H7 (cell line): ENCODE measurements at places on chromosomes 16 and 17. TPM values are rescaled to one million over a fixed set of nuclear protein-coding genes. Genes with fewer than 3 reads are reported as not detected.

GRCh38 chr17:8320990-8321389 is 10.9 kb downstream of the ARHGEF15 start:
- peak; percentile 66 for DNase-seq

DNA sequence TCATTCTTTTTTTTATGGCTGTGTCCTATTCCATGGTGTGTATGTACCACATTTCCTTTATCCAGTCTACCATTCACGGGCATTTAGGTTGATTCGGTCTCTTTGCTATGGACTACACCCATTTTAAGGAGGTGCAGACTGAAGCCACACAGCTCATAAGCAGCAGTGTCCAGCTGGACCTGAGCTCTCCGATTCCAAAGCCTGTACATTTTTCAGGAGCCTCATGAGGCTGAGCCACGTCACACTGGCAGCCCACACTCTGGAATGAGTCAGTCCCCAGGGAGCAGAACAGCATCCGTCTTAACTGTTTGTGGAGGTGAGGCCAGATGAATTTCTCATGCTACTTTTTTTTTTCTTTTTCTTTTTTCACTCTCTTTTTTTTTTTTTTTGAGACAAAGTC is 116.1 kb downstream of the C16orf95 start:
- DNase-seq: no peak

DNA sequence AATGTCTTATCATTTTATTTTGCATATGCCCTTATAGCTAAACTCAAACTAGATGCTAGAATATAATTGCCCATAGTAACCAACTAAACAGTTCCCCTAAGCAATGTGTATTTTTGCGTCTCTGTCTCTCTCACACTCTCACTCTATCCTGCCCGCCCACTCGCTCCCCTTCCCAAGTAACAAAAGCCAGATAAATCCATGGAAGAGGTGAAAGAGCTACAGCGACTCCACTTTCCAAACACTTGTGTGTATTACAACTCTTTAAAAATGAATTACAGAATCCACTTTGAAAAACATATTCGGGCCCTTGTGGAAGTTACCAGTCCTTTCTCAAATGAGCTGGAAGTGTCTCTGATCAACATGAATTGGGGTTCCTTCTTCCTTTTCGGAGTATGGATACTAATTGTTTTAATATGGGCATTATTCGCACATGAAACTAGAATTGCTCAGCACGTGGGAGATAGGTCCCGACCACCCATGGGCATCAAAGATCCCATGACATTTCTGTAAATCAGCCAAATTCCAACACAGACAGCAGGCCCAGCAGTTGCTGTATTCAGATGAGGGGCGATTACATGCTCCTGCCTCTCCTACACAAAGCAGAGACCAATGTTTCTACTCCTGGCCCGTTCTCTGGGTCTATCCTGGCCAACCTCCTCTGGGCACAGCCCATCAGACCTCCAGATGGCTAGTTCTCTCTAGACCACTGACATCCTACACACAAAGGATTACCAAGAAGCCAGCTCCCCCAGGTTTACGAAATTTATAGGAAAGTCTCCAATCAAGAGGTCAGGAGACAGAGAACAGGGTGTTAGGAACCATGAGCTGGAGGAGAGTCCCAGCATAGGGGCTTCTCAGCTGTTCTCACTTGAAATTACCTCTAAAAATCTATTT is 121.5 kb downstream of the ZFHX3 start:
- DNase-seq: no peak

- DNase-seq: no peak
Observed at GRCh38 chr17:20074489-20074888, 65.3 kb downstream of the SPECC1 start.

GRCh38 chr16:29784157-29784556 is 6.1 kb downstream of the ZG16 start:
- DNase-seq: no peak

DNA sequence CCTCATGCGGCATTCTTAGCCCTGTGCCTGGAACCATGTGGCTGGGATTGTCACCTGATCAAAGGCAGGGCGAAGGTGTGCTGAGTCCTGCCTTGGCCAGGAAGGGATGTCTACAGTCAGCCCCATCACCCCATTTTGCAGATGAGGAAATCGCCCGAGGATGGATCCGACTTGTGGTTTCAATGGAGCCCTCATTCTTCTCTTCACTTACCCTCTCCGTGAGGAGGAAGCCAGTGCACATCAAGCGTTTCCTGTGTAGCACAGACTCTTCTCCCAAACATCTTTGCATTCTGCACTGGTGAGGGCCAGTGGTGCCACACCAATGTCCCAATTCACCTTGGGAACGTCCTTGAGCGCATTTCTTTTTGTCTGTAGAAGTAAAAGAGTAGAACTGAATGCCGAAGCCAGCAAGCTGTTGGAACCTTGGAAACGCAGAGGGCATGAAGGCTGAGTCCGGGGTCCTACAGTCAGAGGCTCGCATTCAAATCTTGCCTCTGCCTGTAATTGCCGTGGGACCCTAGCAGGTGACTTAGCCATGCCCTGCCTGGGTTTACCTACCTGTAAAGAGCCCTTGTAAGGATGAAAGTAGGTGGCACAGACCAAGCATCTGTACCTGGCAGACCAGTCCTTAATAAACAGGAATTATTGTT is 85.4 kb downstream of the IRF8 start:
- DNase-seq: no peak

DNA sequence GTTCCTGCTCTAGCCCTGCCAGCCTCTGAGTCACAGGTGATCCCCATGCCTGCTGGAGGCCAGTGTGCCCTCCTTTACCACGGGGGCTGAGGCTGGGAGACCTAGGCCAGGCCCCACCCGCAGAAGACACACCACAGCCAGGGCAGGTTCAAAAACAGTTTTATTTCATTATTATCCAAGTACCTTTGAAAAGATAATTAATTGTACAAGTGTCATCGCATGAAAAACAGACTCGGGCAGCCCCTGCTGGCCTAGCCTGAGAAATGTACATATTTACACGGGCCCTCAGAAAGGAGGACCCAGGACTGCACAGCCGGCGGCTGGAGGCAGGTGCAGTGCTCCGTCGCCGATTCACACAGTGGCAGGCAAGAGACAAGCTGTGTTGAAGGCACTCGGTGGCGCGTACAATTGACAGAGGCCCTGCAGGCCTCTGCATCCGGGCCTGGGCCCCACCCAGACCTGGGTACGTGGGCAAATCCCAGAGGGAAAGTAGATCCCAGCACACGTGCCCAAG is 4.4 kb downstream of the PDIA2 start:
- DNase-seq: no peak

GRCh38 chr17:59863616-59864015 is 29.1 kb downstream of the TUBD1 start:
- no peak for DNase-seq

DNA sequence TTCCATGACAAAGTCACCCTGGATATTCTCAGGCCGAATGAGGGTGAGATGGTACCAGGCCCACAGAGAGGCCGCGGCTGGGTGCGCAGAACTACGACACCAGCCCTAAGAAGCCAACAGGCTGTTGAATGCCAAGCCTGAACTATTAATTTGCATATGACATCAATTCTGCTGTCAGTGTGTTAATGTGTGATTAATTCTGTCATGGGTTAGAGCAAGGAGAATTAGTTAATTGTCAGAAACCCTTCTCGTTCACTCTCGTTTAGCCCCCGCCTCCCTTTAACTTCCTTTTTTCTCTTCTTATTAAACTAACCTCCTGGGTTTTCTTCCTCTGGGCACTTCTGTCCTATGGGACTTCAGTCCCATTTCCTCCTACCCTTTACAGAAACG is 123.4 kb downstream of the ZFHX3 start:
- DNase-seq: no peak

- DNase-seq: peak; percentile 22
Observed at GRCh38 chr17:50465635-50466034, 3.0 kb downstream of the CHAD start.

DNA sequence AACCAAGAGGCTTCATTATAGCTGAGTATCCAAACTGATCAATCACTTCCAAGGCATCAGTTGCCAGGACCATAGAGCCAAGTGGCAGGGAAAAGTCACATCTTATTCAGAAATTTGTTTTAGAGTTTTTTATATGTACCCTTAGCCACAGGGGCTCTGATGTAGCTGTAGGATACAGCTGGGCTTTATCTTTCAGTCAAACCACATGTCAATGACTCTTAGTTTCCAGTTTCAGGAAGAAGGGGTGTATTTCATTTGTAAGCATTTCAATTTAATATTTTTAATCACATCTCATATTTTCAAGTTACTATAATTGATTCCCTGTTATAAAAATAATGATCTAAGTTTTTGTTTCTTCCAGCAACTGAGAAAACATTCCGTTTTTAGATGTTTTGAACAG is 2.9 kb upstream of the FLCN start:
- DNase-seq: no peak

- no peak for DNase-seq
Observed at GRCh38 chr17:76011951-76012350, 11.3 kb downstream of the CDK3 start.

GRCh38 chr16:21618281-21618680 is 18.9 kb downstream of the METTL9 start:
- DNase-seq: no peak

DNA sequence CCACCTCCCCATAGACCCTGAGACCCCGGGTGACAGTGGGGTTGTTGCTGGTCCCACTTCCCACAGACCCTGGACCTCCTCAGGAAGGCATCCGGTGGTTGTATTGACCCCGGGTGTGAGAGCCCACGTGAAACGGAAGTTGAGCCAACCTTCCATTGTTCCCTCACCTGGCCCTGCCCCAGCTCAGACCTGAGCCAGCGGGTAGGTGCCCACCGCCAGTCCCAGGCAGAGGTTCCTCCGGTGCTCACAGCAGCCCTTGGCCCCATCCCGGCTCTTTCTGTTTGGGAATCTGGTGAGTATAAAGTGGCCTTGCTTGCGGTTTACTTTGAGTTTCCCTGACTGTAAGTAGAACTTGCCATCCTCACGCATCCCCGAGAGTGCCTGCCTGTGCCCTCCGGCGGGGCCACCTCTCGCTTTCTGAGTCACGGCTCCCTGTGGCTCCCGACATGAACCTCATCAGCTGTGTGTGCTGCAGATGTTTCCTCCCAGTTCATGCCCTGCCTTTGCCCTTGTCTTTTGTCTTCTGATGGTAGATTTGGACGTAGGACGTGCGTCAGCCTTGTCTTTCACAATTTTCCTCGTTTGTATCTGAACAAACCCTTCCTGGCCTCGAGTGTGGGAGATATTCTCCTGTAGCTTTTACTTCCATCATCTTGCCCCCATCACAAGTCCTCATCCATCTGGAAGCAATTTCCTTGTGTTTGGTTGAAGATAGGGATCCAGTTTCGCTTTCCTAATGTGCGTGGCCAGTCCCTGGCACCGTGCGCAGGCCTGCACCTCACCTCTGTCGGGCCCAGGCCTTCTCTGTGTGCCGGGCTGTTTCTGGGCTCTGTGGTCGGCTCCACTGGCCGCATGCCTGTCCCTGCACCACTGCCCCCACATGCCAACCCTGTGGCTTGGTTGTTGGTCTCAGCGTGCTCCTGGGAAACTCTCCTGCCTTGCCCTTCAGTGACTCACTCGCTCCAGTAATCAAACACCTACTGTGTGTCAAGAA is 76.0 kb downstream of the METRNL start:
- no peak for DNase-seq

DNA sequence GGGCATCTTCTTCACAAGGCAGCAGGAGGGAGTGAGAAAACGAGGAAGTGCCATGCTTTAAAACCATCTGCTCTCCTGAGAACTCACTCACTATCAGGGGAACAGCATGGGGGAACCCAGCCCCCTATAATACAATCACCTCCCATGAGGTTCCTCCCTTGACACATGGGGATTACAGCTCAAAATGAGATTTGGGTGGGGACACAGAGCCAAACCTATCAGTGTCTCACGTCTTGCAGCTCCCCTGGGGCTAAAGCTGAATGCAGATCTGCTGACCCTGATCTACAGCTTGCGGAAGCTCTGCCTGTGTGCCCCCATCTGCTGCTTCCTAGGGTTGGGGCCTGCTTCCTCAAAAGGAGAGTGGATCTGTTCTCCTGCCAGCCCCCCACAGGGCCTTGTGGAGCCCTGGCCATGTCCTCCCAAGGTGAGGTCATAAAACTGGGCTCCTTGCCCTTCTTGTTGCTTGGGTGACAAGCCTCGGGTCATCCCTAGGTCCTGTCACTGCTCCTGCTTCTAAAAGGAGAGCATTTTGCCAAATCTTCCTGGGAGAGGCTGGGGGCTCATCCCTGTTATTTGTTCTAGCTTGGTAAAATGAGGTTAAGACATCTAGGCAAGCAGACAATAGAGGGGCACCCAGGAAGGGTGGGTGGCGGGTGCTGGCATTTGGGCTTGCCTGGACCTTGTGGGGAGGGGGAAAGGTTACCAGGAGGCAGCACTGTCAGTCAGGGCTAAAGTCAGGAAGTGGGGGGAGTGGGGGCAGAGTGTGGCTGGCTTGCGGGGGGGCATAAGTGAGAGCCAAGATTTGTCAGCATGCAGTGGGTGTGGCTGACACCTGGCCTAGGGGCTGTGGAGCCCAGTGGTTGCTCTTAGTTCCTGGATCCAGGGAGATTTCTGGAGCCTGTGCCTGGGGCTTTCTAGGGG is 16.0 kb downstream of the KRT33A start:
- no peak for DNase-seq

DNA sequence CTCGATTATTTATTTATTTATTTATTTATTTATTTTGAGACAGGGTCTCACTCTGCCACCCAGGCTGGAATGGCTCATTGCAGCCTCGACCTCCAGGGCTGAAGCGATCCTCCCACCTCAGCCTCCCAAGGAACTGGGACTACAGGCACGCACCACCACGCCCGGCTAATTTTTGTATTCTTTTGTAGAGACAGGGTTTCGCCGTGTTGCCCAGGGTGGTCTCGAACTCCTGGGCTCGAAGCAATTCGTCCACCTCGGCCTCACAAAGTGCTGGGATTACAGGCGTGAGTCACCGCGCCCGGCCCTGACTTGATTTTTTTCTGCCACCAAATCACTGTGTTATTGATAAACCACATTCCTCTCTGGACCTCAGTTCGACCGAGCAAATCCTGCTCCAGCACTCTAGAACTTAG is 758 bp upstream of the RPL23A start:
- no peak for DNase-seq

The CLDN6 gene
- 426 and 528 TPM in 2 replicates for total RNA-seq

The ENPP7 gene
- not detected in 2 replicates for total RNA-seq

The SLC5A11 gene
- not detected in 2 replicates for total RNA-seq

The COA3 gene
- total RNA-seq: 75.9 and 89.7 TPM in 2 replicates

The HS3ST3B1 gene
- 3.8 and 4.9 TPM in 2 replicates for total RNA-seq

The TBC1D3E gene
- total RNA-seq: not detected in 2 replicates

The PRR11 gene
- 26.4 and 28.1 TPM in 2 replicates for total RNA-seq

The ASPHD1 gene
- 24.4 and 24.6 TPM in 2 replicates for total RNA-seq
